NCI-H748 treated with DMSO at 0.1 percent for 48 hours (cell line): ENCODE measurements at places on chromosomes 5 and 9.

DNA sequence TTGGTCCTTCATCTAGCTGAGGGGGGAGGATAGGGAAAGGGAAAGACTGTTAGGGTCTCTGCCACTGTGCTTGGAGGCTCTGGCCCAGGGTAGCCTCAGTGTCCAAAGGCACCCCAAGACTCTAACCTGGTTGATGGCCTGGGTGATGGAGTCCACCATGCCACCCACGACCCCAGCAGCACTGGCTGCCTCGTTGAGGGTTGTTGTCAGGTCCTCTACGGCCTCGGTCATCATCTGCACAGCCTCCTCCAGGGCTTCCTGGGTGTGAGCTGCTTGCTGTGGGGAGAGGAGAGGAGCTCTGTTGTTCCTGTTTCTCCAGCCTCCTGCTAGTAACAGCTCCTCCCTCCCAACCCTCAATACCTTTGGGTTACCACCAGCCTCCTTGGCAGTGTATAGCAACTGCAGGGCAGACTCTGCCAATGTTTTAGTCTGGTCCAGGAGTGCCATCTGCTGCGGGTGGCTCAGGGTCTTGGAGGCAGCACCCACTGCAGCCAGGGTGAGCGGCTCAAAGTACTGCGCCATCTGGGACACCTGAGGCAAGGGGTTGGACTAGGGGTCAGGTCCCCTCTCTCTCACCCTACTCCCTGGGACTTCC is 16.2 kb upstream of the TPM2 start:
- no peak for DNase-seq

- no peak for DNase-seq
Measured at GRCh38 chr5:35302544-35302943, 72.3 kb upstream of the PRLR start.

GRCh38 chr9:3887221-3887653 is 361.4 kb upstream of the RFX3 start:
- peak; percentile 97 for DNase-seq

GRCh38 chr5:167049043-167049663 is 1242.3 kb upstream of the WWC1 start:
- peak; percentile 85 for DNase-seq

DNA sequence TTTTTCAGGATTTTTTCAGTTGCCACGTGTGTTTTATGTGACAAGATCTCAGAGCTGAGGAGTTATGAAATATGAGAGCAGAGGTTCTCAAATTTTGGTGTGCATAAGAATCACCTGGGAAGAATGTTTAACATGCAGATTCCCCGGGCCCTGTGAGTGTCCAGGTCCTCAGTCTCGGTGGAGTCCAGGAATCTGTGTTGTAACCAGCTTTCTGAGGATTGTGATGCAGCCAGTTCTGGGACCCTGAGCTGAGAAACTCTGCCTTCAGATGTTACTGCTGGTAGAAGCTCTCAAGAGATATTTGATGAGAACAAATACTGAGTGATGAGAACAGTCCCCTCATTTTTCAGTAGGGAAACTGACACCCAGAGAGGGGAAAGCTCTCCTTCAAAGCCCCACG is 102.8 kb upstream of the SAP30L start:
- no peak for DNase-seq

GRCh38 chr9:134028076-134028475 is 2.8 kb downstream of the BRD3OS start:
- DNase-seq: no peak

- DNase-seq: no peak
Measured at GRCh38 chr5:179403426-179404147, 58.3 kb upstream of the ADAMTS2 start.

GRCh38 chr5:180205916-180206315 is 3.1 kb downstream of the RASGEF1C start:
- no peak for DNase-seq

GRCh38 chr5:82911910-82912309 is 165.3 kb downstream of the TMEM167A start:
- DNase-seq: no peak

DNA sequence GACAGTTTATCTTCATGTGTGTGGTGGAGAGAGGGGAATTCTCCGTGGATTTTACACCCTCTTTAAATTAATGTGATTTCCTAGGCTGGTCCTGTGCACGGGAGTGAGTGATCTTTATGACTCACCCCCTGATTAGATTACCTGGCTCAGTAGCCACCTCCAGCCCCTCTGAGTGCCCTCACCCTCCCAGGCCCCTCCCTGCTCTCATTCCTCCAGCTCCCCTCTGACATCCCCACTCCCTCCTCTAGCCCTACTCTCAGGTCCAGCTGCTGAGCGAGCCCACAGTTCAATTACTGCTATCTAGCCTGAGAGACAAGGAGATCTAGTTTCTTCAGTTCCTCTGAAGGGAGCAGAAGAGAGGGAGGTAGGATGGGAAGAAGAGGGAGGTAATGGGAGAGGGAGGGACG is 61.8 kb upstream of the ARAP3 start:
- DNase-seq: no peak

DNA sequence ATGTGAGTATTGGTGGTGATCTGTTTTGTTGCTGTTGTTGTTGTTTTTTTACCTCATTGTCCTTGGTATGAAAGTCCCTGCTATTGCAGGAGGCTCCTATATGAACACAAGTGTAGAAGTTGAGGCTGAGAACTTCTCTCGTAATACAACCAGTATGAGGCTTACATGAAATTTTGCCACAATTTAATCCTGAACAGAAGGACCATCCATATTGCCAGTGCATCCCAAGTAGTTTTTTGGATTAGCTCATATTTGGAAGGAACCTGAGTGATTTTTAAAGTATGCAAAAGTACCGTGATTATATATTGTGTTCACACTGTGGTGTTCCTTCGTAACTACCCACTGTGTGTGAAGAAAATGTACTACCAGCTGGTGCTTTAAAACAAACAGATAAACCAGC is 2095.5 kb upstream of the WWC1 start:
- DNase-seq: no peak

DNA sequence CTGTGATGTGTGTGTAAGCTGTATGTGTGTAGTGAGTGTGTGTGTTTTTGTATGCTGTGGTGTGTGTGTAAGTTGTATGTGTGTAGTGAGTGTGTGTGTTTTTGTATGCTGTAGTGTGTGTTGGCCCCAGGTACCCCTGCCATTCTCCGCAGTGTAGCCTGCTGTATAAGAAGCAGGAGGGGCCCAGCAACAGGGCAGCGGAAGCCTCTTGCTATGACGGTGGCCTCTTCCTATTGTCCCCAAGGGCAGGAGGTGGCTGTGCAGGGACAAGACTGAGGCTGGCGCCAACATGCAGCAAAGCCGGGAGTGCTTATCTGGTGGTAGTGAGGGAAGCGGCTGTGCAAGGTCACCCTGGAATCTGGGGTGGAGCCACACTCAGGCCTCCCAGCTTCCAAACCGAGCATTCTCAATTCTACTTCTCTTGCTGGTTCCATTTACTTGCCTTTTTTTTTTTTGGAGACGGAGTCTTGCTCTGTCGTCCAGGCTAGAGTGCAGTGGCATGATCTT is 5.1 kb downstream of the SPAAR start:
- no peak for DNase-seq

DNA sequence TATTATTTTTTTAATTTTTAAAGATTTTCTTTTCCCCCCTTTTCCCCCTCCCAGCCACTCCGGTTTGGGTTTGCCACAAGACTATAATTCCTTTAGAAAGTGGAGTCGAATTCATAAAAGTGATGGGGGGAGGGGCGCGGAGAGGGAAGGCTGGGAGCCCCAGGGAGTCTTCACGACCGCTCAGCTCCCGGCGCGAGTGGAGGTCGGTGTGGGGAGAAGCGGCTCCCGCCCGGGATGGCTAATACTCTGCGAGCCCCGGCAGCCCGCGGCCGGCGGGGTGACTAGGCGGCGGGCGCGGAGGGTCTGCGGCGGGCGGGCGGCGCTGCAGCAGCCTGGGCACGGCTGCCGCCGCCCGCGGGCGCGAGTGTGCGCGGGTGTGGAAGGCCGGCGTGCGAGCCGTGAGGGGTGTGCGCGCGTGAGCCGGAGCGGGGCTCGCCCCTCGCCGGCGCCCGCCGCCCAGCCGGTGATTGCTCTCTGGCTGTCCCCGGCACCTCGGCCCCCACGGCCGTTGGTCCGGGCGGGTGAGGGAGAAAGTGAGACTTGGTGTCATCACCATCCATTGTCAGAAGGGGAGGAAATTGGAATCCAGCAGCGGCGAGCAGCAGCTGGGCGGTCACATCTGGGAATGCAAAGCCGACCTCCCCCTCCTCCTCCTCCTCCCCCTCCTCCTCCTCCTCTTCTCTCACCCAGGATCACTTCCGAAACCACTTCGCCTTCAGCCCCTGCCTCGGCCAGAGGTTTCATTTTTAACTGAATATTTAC is at the start of gene PARP8:
PARP8 (plus strand) TSS at position 377 of the 762 bp plus-strand sequence. CDS start 459 bp downstream, outside the sequence.
- DNase-seq: no peak

DNA sequence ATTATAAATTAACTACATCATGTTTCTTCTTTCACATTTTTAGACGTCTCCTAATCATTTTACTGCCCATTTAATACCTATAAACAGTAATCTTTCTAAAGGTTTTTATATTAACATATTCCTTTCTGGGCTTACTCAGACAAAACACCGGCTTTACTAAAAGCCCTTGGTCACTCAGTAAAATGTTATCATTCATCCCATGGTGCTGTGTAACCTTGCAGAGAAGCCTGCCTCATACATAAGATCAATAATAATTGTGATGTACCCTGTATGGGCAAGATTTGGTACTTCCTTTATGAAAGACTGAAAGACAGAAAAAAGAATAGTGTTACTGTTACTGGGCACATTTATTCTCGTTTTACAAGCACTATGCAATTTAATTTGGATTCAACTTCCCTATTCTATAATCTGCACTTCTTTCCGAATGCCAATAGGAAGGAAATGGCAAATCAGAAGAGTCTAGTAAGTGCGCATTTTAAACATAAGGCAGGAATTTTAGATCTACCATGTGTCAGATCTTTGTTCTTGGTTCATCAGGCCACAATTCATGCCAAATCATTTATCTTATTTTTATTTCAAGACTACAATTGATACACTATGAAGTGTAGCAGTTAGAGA is 522.2 kb downstream of the CSNK1G3 start:
- no peak for DNase-seq

DNA sequence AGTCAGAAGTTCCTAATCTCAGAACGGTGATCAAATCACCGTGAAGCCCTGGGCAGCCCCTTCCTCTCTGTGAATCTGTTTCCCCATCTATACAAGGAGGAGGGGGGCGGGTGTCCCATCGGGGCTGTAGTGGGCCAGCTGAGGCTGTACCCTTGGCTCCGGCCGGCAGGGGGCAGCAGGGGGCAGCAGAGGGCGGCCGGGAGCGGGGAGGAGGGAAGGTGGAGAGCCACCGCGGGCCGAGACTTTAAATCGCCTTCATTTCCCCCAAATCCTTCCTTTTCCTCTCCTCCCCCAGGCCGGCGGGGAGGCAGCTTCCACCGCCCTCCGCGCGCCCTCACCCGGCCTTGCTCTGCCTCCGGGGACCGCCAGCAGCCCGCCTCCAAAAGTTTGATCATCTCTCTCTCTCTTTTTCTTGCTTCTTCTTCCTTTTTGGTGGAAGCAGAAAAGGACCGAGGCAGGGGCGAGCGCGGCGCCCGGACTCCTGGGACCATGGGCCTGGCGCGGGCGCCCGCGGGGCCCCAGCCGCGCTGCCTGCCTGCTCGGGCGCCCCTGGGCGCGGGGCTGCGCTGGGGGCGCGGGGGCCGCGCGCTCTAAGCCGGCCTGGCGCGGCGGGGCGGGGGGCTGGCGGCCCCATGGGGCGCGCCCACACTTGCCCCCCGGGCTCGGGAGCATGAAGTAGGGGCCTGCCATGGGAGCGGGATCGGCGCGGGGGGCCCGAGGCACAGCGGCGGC is at the start of gene COL27A1:
COL27A1 (plus strand) TSS at position 275 of the 732 bp plus-strand sequence; CDS start at position 689, 414 bp downstream.
- DNase-seq: peak; percentile 32

DNA sequence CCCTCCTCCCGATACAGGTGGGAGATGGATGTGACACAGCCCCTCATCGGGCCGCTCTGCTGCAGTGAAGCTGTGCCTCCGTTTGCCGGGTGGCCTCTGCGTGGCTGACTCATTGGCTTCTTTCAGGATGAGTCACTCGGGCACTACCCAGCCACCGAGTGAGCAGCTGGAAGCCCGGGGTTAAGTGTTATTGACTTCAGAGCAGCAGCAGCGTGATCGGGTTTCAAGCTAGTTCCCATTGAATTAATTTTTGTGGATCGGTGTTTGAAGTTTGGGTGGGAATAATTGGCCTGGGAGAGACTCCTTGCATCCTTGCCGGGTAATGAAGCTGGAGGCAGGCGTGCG is 266.4 kb upstream of the IRX4 start:
- DNase-seq: peak; percentile 96

DNA sequence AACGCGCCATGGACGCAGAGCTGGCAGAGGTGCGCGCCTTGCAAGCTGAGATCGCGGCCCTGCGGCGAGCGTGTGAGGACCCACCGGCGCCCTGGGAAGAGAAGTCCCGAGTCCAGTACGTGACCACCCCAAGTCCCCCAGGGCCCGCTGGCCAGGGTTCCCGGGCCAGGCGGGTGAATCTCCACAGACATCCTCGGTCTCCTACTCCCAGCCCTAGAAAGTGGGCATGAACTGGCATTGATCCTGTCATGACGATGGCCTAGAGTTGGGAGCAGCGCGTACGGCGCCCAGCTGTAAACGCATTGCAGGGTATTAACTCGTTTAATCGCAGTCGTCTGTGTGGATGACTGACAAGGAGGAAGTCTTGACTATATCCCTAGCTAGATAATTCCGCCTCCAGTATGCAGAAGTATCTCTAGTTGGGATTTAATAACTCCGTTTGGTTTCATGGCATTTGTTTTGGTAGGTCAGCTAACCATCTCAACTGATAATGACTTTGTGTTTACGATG is 293 bp downstream of the CENPP start:
- no peak for DNase-seq

DNA sequence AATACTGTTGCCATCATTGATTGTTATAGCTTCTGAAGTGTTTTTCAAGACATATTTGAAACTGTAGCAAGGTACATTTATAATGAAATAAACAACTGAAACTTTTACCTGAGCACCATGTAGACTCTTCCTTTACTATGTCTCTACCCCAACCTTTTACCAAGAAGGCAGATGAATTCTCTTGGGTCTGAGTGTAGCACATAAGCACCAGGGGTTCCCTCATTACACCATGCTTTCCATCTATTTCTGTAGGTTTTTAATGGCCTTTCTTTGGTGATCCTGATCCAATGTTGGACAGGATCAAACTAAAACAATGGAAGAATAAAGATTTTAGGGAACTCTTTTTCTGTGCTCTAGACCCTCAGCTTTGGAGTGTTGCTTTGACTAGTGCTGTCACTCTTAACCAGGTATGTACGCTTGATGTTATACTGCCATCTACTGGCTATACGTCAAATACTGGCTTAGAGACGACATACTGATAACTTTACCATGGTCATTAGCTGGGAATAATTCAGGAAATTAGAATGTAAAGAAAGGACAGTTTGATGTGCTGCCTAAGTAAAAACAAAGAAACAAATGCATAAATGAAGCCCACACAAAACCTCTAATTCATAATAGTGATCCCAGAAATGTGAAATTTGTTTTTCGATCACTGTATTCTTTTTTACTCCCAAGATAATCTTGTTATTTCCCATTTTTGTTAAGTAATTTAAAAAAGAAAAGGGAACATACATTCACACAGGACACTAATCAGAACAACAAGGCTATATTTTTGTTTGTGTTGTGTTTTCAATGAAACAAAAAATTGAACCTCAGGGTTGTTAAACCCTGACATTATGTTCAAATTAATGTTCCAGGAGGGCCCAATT is 30.7 kb downstream of the IFNW1 start:
- DNase-seq: peak; percentile 62
